ENCODE measurements at places on chromosomes 5 and 9.

DNA sequence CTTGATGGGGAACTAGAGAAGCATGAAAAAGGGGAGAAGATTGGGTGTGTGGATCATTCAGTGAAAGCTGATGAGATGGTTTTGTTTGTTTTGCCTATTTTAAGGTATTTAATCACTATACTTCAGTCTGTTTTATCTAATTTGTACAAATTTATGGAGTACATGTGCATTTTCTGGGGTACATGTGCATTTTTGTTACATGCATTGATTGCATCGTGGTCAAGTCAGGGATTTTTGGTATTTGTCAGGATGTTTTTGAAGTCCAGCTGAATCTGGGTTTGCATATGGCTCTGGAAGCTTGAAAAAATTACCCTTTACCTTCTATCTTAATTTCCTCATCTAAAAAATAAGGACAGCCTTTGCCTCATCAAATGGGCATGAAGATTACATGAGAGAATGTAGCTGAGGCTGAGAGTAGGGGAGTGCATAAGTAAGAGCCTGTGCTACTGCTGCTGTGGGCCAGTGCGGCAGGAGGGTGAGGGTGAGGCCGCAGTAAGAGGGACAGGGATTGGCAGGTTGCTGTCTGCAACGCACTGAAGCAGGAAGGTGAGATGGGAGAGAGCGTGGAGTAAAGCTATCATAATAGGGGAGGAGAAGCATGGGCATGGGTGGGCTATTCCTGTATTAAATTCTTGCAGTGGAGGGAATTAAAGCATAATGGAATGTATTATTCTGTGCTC lies 139.8 kb downstream of the NPR3 start:
- DNase-seq, result no peak

DNA sequence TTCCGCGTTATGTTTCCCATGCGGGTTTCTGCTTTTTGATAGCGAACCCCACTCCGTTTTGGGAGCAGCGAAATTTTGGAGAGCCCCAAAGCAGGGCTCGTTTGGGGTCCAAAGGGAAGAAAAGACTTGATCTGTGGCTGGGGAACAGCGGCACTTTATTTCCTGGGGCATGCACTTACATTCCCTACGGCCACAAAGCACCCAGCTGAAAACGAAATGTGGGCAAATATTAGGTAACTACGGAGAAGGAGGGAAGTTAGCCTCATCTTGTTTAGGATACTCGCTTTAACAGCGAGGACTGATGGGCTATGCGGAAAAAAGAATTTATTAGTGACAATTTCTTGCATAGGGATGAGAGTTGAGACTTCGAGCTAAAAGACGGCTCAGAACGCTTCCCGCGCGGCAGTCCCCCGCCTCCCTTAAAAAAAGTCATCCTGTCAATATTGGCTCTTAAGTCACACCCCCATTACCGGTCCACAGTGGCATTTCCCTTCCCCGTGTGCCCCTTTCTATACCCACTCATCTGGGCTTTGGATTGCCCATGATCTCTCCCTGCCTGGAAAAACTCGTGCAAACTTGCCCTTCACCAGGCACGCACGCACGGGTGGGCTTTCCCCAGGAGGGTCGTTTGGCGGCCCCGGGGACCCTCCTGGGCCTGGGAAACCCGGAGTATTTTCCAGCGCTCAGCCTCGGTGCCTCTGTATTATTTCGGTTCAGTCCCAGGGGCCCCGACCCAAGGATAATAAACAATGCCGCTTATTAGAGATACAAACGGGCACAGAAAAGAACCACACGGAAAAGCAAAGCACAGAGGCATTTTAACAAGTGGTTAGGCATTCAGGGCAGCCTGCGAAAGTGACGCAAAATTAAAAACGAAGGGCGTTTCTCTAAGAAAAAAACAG lies 35.8 kb upstream of the NFIB start:
- no peak for DNase-seq

DNA sequence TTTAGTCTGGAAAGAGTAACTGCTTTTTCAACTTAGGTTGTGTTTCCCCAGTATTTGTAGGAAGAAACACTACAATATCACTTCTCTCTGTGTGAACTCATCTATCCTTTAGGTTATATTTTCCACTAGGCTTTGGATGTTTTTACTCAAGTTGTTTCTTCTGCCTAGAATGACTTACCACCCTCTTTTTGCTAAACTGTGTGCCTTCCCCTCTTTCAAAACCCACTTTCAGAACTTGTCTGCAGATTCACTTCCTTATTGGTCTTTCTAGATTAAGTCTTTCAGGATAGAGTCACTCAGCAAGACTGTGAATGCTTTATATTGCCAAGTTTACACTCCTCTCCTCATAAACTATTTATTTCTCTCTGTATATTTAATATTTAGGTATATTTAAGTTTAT lies 14.2 kb upstream of the CAST start:
- DNase-seq, result no peak

- no peak for DNase-seq
Observed at GRCh38 chr9:20044686-20045085, 255.8 kb upstream of the SLC24A2 start.

All from stimulated activated CD8-positive, alpha-beta memory T cell treated with anti-CD3 and anti-CD28 coated beads, Interleukin-4, amount 100 ng/mL, for 24 hours (primary cell).